Occipital lobe (tissue), 3 donors: ENCODE measurements at places on chromosomes 12 and 14. TPM values are rescaled to one million over a fixed set of nuclear protein-coding genes. Genes with fewer than 3 reads are reported as not detected.

The RTL1 gene
- not detected for total RNA-seq

The LMNTD1 gene
- 1.1 TPM for total RNA-seq

The ANO2 gene
- total RNA-seq = 3.6 TPM

The TESPA1 gene
- total RNA-seq = not detected

The CD9 gene
- 29.5 TPM for total RNA-seq

The PLEKHG7 gene
- total RNA-seq = not detected

The DCN gene
- total RNA-seq = 46.3 TPM

The CLECL1 gene
- total RNA-seq = not detected

The SYNE2 gene
- total RNA-seq = 94.8 TPM

The IRAK4 gene
- 6.9 TPM for total RNA-seq

The CLMN gene
- total RNA-seq = 0.78 TPM

The OASL gene
- total RNA-seq = 0.16 TPM

The MYF5 gene
- total RNA-seq = not detected

The KRT77 gene
- not detected for total RNA-seq

The SIVA1 gene
- 21.2 TPM for total RNA-seq

The SERPINA12 gene
- total RNA-seq = not detected

The MIP gene
- 0.62 TPM for total RNA-seq

The CCDC175 gene
- 3.3 TPM for total RNA-seq

The CCDC91 gene
- 160 TPM for total RNA-seq

The DNAH10 gene
- 22.6 TPM for total RNA-seq
